NCI-H146 (cell line): ENCODE measurements at places on chromosomes 12 and 14.

- peak; percentile 93 for DNase-seq
Measured at GRCh38 chr12:57836442-57837375, 9.8 kb downstream of the CTDSP2 start.

GRCh38 chr14:25032092-25032784 is 17.7 kb downstream of the STXBP6 start:
- DNase-seq, result peak; percentile 1

DNA sequence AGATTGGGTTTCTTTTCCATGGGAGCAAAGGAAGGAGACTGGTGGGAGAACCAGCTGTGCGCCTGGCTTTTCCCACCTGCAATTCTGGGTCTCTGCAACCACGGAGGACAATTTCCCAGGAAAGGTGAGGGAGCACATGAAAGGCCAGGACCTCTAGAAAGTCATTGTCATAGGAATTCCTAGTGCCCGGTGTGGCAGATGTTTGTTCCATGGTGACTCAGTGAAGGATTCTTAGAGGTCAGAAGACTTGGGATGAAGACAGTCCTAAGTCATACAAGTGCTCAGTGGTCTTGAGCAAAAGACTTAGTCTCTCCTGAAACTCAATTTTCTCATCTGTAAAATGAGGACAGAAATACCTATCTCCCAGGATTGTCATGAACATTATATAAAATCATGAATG is 51.3 kb downstream of the KCNA5 start:
- DNase-seq, result no peak

GRCh38 chr12:92141591-92142121 is 4.0 kb downstream of the BTG1 start:
- no peak for DNase-seq

DNA sequence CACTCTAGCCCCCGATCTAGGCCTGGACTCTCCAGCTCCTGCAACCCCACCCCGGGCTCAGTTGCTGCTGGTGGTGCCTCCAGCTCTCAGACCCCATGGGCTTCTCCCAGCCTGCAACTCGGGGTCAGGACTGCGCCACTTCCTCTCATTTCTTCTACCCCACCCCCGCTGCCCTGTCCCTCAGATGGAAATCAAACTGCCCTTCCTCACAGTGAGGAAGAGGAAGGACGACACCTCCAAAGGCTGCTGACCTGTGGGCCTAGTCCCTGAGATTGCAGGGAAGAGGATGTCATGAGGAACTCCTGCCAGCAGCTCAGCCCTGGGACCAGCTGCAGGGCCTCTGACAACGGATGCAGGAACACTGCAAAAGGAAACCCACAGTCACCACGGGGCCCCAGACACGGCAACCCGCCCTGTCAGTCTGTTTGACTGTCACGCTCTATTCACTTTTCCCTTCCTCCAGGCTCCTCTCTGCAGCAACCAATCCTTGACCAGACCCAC is 29.3 kb upstream of the PNMA1 start:
- DNase-seq, result no peak

DNA sequence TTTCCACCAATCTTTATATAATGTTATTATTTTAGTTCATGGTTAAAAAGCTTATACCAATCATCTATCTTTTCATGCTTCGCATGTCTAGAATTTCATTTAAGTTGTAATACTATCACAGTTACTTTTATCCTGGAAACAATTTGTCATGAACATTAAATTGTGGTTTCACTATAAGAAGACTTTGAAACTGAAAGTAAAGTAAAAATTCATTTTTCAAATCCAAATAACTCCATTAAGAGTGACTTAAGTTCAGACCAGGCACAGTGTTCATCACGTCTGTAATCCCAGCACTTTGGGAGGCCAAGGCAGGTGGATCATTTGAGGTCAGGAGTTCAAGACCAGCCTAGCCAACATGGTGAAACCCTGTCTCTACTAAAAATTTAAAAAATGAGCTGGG is 12.4 kb downstream of the ESR2 start:
- DNase-seq, result no peak

DNA sequence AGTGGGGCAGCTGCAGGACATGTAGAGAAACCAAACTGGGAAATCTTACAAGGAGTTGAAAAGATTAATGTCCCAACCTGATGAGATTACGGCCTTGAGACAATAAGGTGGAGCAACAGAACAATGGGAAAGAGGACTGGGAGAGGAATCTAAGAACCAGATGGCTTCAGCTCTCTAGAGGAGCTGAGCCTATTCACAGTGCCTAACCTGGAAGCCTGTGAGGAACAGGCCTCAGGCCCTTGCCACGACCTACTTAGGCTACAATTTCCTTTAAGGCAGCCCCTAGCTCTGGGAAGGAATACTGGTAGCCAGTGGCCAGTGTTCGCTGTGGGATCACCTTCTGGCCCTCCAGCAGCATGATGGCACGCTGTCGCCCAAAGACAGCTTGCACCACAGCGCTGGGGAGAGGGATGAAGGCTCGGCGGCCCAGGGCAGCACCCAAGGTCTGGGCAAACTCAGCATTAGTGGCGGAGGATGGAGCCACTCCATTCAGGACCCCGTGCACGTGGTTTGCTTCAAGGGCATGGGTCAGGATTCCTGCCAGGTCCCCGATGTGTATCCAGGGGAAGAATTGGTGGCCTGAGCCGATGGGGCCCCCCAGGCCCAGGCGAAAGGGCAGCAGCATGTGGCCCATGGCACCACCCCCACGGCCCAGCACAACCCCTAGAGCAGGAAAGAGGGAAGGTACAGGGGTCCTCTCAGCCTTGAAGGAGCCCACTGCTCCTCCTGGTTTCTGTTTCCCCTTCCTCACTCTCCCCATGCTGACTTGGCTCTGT is 2.6 kb downstream of the SDR39U1 start:
- no peak for DNase-seq

GRCh38 chr14:54623279-54624004 is 56.5 kb downstream of the SAMD4A start:
- DNase-seq, result no peak

- DNase-seq, result peak; percentile 84
Measured at GRCh38 chr12:109273354-109273753, 35.7 kb downstream of the FOXN4 start.

DNA sequence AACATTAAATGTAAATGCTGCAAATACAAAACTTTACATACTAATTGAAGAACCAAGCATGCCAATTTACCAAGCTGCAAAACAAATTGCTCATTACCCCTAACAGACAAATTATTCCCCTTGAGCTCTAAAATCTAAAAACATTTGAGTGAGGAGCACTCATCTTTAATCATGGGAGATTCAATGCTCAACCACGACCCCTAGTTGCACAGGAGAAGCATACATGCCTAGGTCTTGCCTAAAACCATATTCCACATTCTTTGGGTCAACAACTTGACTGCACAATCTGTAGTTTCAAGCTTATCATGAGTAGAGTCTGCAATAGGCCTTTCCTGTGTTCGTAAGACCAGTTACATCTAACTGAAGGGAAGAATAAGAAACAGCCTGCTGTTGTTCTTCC is 69.7 kb downstream of the MGAT4C start:
- DNase-seq, result no peak

DNA sequence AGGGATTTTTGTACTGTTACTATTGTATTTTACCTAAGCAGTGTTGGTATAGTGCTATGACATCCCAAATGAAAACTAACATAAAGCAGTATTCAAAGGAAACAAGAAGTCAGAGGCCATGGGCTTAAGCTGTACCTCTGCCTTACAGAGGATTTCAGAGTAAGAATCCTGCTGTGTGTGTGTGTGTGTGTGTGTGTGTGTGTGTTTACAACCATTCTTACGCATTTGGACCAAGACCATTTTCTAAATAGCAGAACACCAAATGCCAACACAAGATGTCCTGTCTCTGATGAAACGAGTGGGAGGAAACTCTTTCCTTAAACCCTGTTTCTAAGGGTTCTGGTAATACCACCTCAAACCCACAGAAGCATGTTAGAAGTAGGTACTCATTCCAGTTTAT is 64.4 kb downstream of the PPP1R36 start:
- no peak for DNase-seq

- no peak for DNase-seq
Measured at GRCh38 chr12:78732481-78732880, 132.1 kb upstream of the SYT1 start.

GRCh38 chr12:69642531-69642930 is 31.8 kb upstream of the LRRC10 start:
- no peak for DNase-seq

DNA sequence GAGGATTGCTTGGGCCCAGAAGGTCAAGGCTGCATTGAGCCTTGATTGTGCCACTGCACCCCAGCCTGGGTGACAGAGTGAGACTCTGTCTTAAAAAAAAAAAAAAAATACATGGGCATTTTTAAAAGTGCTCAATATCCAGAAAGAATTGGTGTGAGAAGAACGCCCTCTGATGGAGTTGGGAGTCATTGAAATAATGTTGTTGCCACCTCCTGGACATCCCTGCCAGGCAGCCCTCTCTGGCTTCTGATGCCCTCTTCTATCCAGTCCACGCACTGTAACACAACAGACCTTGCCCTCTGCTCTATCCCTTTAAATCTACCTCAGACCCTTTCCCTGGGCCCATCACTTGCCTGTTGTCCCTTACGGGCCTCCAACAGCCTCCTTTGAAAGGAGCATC is 4.9 kb downstream of the PTGDR start:
- DNase-seq, result peak; percentile 3

GRCh38 chr12:88299567-88300101 is 157.5 kb downstream of the TMTC3 start:
- no peak for DNase-seq

GRCh38 chr14:59377991-59378601 is 87.1 kb downstream of the GPR135 start:
- DNase-seq, result peak; percentile 8

GRCh38 chr12:52441320-52441911 is 7.2 kb upstream of the KRT75 start:
- DNase-seq, result no peak

DNA sequence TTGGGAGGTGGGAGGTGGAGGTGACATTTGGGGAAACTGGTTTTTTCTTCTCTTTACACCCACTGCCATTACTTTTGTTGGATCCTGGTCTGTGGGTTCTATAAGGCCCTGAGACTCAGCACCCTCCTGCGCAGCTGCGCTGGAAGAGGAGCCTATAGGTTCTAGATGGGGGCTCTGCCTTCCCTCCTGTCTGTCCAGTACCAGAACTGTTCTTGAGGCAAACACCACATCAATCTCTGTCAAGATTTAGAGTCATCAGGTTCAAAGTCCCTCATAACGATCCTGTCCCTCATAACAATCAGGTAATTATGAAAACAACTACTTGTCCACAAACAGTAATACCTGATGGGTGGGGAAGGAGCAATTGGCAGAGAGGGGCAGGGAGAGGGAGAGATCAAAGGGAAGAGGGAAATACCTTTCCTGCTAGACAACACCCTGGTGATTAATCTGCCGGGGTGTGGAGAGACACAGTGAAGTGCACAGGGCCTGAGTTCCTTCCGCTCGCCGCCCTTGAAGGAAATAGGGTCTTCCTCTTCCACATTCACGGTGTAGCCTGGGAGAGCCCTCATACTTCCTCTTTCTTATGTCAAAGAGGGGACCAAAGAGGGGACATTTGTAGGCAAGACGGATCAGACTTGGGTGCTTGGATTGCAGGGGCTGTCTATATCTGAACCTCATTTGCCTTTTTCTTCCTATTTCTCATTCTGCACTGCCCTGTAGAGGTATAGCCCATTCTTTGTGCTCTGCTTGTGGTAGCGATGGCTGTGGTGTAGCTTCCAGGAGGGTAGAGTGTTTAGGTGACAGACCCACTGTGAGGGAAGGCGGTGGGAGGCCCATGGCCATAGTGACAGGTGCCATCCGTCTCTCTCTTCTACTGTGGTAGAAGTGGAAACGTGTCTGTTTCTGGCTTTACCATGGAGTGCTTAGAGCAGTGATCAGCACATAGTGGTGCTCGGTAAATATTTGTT is 12.6 kb downstream of the GPRC5A start:
- DNase-seq, result no peak

DNA sequence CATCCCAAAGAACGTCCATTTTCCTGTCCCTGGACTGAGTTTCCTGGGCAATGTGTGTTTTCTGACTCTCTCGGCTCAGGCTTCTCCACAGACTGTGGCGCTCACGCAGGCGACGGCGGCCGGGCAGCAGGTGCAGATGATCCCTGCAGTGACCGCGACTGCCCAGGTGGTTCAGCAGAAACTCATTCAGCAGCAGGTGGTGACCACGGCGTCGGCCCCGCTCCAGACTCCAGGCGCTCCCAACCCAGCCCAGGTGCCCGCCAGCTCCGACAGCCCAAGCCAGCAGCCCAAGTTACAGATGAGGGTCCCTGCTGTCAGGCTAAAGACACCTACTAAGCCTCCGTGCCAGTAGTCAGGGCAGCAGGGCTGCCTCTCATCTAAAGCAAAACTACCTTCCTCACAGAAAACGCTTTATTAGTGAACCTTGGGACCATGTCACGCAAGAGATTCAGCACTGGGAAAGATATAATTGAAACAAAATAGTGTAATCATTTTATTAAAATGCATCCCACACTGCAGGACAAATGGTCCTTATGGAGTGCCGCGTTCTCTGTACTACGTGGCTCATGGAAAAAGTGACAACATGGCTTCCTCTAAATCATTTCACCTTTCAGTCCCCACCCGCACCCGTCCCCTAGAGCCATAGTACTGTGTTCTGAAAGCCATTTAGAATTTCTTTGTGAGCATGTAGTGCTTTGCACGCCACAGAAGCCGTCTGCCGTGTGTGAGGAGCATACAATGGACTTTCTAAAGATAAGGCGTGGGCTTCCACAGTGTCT is 66.6 kb downstream of the DDX51 start:
- DNase-seq, result peak; percentile 78

DNA sequence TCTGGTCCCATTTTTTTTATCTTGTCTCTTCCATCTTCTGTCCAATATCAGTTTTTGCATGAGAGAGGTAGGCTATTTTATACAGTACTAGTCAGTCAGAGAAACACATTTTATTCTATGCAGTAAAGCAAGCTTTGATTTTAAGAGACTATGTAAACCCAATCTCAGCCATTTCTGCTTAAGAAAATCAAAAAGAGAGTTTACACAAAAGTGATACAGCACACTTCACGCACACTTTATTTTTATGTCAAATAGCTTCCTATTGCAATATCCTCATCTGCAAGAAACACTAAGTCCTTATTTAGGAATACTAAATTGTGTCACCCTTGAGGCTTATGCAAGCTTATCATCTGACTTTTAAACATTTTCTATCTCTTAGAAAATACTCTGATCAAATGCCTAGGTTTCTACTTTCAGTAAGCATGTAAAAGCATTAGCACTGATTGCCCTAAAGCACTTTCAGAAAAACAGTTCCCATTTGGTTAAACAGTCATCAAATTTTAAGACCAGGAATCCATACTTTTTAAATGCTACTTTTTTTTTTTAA is 78.3 kb downstream of the MED13L start:
- no peak for DNase-seq

GRCh38 chr12:110266980-110267620 is 13.9 kb upstream of the ATP2A2 start:
- peak; percentile 69 for DNase-seq

DNA sequence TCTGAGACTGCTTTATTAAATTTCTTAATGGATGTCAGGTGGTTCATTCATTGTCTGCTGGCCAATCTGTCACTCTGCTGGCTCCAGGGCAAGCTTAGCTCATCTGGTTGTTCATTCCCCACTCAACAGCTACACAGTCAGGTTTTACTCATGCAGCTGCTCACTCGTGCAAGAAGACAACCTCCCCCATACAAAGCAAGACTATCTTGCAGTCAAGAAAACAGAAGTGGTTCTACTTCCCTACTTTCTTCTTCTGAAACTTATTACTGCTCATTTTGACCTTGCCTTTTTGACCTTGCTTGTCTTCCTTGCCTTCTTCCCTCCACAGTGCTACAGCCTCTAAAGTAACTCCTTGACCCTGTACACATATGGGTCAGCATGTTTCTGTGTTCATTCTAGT is 277.9 kb downstream of the SSPN start:
- no peak for DNase-seq
